NT2/D1 (cell line): ENCODE measurements at places on chromosomes 6 and 20.

GRCh38 chr6:116714296-116714695 is 33.3 kb downstream of the KPNA5 start:
- DNase-seq, result no peak

DNA sequence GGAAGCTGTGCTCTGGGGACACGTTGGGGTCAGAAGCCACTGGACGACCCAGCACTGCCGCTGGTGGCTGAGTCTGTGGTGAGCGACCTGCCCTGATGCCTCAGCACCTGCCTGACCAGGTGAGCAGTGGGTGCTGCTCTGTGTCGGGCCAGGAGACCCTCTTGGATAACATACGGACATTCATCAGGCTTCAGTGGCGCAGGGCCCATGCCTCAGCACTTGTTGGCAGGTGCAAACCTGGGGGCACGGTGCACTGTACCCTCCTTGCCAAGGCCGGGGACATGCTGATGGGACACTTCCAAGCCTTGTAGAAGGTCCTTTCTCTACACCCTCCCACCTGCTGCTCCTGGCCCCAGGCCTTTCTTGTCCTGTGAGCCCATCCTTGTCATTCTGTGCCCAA is 34.1 kb downstream of the MYT1 start:
- DNase-seq, result no peak

DNA sequence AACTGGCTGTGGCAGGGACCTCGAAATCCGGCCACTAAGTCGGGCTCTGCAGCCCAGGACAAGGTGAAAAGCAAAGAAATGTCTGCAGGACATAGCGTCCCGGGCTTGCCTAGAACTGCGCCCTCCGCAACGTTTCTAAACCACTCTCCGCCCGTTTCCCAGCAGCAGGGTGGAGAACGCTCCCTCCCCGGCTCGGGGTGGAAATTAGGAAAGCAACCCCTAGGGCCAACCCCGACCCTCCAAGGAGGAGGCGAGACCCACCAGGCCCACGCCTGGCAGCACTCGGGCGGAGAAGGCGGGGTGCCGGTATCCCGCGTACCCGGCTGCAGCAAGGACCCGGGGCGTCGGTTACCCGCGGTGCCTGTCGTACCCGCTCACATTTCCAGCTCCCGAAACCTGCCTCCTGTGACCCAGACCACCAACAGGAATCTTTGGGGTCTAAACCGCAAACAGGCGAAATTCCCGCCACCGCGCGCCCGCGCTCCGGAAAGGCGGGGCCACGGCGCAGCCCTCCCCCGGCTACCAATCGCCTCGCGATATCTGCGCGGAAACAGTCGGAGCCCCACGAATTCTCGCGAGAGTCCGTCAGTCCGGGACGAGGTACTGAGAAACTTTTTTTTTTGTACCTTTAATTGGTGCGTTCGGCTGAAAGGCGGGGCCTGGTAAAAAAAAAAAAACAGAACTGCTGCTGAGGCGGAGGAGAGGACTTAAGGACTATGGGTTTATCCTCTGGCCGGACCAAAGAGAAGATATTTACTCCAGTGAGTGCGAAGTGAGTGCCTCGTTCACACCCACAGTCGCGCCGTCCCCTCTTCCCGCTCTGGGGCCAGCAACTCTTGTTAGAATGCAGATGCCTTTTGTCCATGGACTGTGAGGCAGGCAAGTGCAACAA is at the start of gene MMS22L:
Gene MMS22L, minus strand, starts transcription at position 491 of the 892 bp plus-strand sequence. CDS start 739 bp downstream, outside the sequence.
- DNase-seq, result peak; percentile 81

DNA sequence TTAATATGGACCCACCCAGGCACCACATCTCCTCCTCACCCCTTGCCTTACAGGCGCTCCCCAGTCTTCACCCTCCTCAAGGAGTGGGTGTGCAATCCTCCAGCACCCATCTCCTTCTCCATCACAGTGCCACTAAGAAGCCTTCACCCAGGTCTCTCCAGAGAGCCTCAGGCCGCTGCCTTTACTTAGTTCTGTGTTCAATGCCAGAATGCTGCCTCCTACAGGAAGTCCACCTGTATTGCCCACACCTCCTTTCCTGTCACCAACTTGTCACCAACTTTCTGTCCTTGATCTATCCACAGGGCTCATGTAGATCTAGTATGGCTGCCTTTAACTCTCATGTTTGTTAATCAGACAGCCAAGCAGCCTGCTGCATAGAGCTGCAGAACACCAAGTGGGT is 586 bp upstream of the LST1 start:
- DNase-seq, result no peak

GRCh38 chr6:52390361-52390727 is 28.4 kb downstream of the PAQR8 start:
- no peak for DNase-seq

DNA sequence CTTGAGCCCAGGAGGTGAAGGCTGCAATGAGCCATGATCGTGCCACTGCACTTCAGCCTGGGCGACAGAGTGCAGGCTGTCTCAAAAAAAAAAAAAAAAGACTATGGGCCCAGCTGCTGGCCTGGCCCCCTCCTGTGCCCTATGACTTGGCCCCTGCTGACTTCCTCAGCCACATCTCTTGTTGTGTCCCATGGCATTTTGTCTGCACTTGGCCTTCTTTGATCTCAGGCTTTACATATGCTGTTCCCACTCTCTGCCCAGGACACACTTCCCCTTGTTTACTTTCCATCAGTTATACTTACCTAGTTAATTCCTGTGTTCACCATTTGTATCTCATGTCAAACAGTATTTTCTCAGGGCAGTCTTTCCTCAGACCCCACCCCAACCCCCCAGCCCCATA is 44.5 kb downstream of the RPRD1B start:
- DNase-seq, result no peak

- no peak for DNase-seq
These were observed 3.7 kb downstream of the PYGB start for GRCh38 chr20:25251558-25251957.

GRCh38 chr20:47027456-47027855 is 132.8 kb downstream of the EYA2 start:
- no peak for DNase-seq

DNA sequence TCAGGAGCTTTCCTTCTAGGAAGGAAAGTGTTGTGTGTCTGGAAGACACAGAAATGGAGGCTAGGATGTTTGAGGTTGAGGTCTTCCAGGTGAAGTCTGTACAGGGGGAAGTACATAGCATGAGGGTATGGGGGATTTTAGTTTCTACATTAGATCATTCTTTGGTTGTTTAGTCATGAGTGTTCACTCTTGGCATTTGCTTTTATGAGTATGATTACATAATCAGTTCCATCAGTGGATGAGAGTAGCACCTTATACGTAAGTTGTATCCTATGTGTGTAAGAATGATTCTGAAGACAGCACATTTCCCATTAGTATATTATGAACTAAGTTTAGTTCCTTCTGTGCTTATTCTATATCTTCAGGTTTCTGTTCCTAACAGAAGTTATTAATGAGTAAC is 1.9 kb downstream of the CDYL start:
- no peak for DNase-seq

- DNase-seq, result no peak
These were observed 105.4 kb downstream of the REV3L start for GRCh38 chr6:111377558-111378120.

- DNase-seq, result peak; percentile 6
These were observed 33.4 kb downstream of the CTNNBL1 start for GRCh38 chr20:37726971-37727956.

DNA sequence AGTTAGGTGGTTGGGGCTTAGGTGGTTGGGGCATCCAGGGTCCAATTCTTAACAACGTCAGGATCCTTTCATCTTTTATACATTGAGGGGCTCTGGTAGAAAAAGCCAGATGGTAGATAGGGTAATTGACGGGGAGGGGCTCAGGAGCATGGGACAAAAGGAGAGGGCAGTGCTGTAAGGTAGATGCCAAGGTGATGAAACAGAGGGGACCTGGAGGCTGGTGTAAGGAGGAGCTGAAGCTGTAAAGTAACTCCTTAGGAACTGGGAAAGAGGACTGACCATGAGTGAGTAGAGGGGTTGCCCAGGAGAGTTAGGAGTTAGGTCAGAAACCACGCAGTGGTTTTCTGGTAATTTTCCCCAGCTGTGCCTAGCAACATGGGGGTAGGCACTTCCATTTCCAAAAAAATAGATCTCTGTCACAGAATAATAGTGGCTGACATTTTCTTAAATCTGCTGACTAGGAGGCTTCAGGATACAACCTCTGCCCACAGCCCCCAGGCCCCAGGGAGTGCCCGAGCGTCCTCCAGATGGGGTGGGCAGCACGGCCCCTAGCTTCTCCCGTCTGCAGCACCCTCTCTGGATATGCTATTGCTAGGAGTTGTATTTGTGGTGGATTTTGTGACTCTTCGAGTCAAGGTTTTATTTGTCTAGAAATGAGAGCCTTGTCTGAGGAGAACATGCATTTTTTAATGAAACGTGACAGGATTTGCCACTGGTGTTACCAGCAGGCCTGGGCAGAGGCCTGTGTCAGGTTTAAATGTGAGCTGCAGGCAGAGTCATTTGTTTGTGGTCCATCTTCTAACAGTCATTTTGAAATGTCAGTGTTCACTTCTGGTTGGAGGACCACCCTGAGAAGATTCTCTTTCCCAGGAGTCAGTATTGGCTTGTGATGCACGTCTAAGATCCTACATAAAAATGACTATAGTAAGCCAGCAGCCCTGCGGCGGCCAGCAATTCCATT is 44.6 kb downstream of the TULP4 start:
- DNase-seq, result no peak

- DNase-seq, result no peak
These were observed 168.5 kb upstream of the AKIRIN2 start for GRCh38 chr6:87870556-87870955.

DNA sequence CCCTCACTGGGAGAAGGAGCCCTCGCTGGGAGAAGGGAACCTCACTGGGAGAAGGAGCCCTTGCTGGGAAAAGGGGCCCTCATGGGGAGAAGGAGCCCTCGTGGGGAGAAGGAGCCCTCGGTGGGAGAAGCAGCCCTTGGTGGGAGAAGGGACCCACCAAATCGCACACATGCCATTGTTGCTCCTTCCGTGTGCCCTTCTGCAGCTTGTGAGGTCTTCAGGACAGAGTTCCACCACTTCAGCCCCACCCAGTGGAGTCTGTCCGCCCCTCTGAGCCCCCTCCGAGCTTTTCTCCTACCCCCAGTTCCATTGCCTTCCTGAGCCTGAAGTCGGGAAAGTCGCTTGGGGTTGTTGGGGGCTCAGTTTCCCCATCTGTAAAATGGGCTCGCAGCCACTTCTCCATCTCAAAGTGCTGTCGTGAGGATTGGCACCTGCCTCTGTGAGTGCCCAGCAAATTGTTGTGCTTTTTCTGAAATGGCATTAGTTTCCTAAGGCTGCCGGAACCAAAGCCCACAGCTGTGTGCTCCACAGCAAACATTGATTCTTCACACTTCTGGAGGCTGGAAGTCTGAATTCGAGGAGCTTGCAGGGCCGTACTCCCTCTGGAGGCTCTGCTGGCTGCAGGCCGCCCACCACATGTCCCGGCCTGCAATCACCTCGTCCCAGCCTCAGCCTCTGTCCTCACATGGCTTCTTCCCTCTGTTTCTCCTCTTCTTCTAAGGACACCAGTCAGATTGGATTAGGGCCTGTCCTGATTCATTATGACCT is 124.7 kb upstream of the PMEPA1 start:
- no peak for DNase-seq

- no peak for DNase-seq
These were observed 94.6 kb upstream of the SUPT3H start for GRCh38 chr6:45472382-45472781.

DNA sequence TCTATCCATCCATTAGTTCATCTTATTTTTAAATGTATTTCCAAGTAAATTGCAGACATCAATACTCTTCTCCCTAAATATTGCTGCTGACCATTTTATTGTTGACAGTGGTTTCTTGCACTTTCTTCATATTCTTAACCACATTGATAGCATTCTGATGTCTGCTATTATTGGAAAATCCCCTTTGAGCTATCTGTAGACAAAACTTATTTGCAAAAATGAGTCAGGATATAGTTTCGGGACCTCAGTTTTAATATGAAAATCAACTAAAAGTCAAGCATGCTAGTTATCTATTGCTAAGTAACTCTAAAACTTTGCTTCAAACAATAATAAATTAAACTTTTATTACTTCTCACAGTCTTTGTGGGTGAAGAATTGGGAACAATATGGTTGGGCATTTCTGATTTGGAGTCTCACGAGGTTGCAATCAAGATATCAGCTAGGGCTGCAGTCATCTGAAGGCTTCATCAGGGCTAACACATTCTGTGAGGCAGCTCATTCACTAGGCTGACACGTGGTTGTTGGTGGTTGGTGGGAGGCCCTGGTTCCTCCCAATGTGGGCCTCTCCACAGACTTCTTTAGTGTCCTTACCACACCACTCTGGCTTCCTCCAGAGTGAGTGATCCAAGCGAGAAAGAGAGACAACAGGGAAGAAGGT is 32.7 kb downstream of the CD109 start:
- no peak for DNase-seq

DNA sequence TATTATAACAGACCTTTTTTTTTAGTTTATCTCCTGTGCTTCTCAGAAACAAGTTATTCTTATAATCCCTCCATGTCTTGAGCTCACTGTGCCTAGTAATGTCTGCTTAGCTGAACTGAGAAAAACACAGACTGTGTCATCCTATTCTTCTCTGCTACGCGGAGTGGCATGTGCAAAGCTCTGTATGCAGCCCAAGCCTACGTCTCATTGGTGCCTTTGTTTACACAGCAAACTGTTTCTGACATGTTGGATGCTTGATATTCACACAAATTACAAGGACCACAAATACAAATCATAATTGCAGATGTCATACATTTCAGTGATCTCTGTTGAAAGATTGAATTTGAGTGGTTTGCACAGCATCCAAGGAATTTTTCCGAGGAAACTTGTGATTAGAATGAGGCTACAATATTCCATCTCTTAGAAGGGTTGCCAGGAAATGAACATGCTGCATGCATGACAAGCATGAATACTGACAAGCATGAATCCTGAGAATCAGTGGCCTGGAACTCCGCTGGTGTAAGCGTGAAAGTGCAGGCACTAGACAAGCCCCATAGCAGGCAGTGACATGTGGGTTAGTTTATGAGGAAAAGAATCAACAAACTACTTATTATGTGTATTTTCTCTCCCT is 128.4 kb upstream of the SGK1 start:
- no peak for DNase-seq

- no peak for DNase-seq
These were observed at the start of gene TNXB for GRCh38 chr6:32109114-32109764. Gene TNXB, minus strand, starts transcription at chr6:32109338. Its CDS starts 11,140 bp downstream, at chr6:32098198.

GRCh38 chr6:39193201-39193791 is 36.0 kb downstream of the KCNK5 start:
- no peak for DNase-seq

GRCh38 chr6:75098709-75099108 is 107.1 kb downstream of the COL12A1 start:
- DNase-seq, result no peak

DNA sequence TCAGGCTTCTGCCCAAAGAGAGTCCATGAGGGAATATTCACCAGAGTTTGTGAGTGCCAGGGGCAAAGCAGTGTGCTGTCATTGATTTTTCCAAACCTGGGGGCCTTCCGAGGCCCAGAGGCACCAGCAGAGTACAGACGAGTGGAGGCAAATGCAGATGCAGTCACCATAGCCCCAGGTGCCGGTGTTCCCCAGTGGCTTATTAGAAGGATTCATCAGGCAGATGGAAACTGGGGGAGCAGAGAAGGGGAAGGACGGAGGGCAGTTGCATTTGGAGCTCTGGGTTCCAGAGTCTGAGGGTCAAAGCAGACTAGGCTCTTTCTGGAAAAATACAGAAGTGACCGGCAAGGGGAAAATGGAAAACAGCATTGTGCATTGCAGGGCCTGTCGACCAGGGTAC is 184.2 kb downstream of the ANKRD60 start:
- no peak for DNase-seq

GRCh38 chr6:90304308-90304707 is 7.7 kb upstream of the BACH2 start:
- no peak for DNase-seq
